ENCODE measurements at places on chromosomes 12 and 14.

DNA sequence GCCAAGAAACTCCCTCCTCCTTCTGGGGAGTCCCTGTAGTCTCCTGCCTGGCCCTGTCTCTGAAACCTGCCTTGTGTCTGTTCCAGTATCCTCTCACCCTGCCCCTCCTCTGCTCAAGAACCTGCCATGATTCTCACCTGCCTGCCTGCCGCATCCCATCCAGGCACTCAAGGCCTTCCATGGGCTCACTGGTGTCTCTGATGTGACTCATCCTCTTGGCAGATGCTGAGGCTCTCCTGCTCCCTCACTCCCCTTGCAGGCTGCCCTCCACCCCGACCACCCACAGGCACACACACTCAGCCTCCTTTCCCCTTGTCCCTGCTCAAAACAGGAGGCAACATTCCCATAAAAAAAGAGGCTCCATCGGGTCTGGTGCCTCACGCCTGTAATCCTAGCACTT, 5.8 kb upstream of the BEGAIN start:
- DNase-seq, result no peak

GRCh38 chr12:108803428-108804105, 53.8 kb downstream of the SSH1 start:
- peak; percentile 60 for DNase-seq

DNA sequence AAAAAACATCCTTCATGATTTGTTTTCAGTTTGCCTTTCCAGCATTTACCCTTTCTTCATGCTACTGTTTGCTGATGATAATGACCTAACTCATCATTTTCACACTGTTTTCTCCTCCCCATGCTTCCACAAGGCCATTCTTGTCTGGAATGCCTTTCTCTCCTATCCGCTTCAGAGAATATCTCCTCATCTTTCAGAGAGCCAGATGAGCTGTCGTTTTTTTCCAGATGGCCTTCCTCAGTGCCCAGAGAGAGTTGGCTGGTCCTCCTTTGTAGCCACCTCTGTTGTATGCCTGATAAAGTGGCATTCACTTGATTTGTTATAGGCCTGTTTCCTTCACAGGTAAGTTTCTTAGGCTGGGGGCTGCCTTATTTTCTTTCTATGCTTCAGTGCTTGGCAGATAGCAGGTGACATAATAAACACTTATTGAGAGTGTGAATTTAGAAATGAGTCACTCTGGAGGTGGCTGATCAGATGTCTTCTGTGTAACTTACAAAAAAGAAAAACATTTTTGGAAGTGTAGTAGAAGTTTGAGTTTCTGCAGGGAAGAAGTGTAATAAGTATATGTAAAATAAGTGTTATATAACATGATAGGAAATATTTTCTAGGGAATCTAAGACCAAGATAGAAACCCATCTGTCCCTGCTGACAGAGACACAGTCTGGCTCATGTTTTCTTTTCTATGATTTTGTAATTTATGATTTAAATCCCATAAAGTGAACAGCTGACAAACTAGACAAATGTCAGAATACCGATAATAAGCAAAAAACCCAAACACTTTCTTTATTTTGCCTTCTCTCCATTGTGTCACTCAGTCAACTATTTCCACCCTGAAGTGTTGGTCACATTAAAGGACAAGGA, 174.5 kb downstream of the DACT1 start:
- DNase-seq, result no peak

DNA sequence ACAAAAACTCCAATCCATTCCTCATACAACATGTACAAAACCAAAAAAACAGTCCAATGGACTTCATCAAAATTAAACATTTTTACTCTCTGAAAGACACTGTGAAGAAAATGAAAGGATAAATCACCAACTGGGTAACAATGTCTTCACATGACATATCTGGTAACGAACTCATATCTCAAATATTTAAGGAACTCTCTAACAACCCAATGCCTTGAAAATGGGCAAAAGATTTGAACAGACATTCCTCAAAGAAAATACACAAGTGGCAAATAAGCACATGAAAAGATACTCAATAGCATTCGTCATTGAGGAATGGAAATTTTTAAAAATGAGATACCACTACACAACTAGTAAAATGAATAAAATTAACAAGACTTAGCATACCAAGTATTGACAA, 198.7 kb upstream of the RASSF8 start:
- DNase-seq, result no peak

DNA sequence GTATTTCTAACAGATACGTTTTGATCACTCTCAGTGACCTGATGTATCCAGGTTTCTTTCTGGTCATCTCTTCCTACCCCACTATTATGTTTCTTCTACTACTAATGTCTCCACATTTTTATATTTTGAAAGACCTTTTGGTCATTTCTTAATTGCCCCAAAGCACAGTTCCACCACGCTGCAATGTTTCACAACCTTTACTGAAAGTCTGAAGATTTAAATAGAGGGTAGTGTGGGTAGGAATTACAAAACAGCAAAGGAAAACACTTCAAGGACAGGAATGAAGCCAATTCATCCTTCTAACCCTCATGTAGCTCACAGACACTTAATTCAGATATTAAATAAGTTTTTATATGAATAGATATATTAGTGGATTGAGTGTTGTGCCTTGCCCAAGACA, 36.1 kb upstream of the SLC16A7 start:
- DNase-seq, result no peak

- DNase-seq, result no peak
Measured at GRCh38 chr14:55372423-55372822, 39.2 kb downstream of the ATG14 start.

DNA sequence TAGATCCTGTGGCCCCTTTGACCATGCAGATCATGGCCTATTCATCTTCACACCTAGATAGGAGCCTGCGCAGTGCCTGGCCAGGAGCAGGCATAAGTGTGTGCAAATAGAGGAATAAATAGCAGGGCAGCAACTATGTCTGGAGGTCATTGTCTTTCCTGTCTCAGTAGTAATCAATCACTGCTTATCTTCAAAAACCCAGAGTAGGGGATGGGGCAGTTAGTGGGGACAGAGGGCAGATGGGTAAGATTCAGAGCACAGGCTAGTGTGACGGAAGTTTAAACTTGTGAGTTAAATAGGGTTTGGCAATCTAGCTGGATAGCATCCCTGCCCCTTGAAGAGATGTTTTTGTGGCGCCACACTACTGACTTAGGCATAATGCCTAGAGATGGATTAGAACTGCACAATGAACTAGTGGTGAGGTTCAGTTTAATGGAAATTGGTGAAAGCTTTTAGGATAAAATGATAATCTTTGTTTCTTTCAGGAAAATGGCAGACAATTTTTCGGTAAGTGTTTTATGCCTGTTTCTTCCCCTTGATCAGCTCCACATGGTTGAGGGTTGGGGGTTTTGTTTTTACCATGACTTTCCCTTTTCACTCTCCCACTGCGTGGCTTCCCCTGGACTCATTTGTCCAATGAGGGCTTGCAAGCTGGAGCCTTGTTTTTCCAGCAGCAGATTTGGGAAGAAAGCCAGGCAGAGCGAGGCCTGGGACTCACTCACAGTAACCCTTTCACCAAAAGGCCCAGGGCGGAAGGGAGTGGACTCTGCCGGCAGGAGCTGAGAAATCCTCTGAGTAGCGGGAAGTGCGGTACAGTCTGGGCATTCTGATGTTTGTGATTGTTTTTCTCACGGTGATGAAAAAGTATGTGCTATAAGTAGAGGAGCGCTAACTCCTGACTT, 8.1 kb downstream of the LGALS3 start:
- DNase-seq, result no peak

GRCh38 chr12:25723921-25724491, 170.9 kb upstream of the LMNTD1 start:
- no peak for DNase-seq

- no peak for DNase-seq
Measured at GRCh38 chr12:53454707-53455106, 2.8 kb downstream of the PCBP2 start.

- DNase-seq, result no peak
Measured at GRCh38 chr12:117521867-117522266, 160.4 kb upstream of the NOS1 start.

DNA sequence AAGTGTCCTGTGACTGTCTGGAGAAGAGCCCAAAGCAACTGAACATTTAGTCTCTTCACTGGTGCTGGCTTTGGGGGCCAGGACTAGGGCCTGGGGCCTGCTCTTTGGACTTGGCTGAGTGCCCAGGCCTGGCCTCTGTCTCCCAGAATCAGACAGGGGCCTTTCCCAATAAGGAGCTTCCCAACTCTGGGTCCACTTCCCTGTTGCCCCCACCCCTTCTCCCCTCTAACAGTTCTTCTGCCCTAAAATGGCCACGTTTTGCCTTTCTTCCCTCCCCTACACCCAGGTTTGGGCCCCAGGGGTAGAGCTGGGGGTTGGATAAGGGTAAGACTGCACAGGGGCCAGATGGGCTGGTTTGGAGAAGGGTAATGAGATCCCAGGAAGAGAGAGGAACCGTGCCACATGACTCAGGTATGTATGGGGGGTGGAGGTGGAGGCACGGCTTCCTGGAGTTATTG, 10.0 kb upstream of the ITGA5 start:
- DNase-seq, result no peak

DNA sequence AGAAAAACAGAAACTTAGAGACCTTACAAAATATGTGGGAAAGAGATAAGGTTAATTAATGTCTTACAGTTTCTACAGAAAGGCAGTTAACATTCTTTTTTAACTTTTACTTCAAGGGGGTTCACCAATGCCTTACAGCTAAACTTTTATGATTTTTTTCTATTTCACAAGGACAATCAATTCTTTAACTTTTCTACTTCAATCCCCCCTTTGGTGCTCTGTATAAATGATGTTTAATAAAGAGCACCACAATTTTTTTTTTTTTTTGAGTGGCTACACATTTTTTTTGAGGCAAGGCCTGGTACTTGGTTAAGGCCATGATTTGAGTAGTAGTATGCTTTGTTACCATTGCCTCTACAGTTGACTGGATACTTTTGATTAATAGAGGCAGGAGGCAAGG, 279.6 kb downstream of the PRKD1 start:
- no peak for DNase-seq

DNA sequence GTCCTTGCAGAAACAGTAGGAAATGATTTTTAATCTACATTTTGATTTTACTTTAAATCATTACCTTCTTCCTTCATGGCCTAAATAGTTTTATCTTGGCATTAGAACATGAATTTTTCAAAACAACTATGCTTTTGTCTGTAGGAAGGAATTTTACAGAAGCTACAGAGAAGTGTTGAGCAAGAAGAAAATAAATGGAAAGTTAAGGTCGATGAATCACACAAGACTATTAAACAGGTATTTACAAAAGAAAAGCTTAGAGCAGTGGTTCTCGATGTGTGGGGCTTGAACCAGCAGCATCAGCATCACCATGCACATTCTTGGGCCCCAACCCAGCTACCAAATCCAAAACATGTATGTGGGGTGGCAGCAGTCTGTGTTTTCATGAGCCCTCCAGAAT, 91.6 kb downstream of the KTN1 start:
- no peak for DNase-seq

DNA sequence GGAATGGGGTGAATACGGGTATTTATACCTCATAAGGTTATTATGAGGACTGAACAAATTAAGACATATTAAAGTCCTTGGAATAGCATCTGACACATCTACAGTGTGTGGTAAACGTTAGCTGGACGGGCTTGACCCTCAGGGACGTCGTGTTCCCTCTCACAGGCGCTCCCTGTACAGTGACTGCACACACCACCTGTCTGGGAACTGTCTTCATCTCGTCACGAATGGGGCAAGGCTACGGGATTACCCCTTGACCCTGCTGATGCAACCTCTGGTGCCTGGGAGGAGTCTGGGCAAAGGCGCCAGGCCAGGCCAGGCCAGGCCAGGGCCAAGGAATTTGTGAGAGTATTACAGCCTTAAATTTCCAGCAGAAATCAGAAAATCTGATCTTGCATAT, 191.1 kb downstream of the CALM1 start:
- no peak for DNase-seq

DNA sequence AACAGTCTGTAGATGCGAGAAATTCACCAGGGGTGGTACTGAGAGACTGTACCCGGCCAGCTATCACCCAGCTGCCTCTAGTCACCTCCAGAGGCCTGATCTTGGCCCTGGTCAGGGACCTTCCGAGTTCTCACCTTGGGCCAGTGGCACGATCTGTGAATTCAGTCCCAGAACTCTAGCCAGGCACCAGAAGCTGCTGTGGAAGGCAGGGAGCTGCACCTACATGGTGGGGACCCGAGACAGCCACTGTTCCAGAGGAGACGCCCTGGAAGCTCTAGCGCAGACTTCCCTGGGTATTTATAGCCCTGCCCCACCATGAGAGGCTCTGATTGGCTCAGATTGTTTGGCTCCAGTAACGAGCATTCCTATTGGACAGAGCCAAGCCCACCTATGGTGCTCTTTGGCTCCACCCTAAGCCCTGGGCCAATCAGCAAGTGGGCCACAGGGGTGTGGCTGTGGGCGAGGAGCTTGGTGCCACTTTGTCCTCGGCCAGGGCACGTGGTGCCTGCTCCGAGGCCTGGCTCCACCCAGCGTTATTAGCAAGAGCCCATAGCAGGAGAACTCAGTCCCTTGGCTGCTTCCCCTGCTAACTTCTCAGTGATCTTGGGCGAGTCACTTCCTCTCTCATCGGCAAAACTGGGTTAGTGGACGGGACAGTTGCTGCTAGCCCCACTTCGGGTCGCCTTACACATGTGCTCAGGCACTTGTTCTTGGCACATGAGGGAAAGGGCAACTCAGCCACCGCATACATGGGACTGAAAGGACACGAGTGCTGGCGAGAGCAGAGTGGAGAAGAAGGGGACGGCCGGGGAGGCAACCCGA, 89.0 kb upstream of the BCL11B start:
- no peak for DNase-seq

DNA sequence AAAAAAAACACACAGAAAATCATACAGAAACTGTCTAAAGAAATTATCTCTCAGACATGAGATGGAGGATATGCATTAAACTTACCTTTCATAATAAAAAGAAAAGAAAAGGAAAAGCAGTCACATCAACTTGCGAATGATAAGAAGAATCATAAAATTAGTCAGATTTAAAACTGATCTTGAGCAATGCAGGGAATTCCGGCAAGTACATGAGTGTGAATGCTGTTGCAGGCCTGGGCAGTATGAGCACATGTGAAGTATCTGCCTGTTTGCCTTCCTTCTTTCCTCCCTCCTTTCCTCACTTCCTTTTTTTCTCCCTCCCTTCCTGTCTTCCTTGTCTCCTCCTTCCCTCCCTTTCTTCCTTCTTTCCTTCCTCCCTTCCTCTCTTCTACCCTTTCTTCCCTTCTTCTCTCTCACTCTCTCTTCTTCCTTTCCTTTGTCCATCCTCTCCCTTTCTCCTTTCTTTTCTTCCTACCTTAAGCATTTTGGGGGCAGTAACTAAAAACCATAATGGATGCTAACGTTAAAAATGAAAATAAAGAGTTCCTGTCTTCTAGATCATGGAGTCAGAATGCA, 38.5 kb upstream of the SLC6A15 start:
- DNase-seq, result no peak

GRCh38 chr14:100383727-100384158, 60.6 kb downstream of the SLC25A47 start:
- DNase-seq, result peak; percentile 52

DNA sequence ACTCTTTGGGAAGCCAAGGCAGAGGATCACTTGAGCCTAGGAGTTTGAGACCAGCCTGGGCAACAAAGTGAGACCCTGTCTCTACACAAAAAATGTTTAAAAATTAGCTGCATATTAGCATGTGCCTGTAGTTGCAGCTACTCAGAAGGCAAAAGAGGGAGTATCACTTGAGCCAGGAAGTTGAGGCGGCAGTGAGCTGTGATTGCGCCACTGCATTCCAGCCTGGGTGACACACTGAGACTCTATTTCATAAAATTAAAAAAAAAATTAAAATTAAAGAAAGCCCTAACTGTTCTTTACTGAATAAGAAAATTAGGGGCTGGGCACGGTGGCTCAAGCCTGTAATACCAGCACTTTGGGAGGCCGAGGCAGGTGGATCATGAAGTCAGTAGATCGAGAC, 27.0 kb downstream of the SENP1 start:
- DNase-seq, result no peak

Measured in activated CD4-positive, alpha-beta T cell treated with anti-CD3 and anti-CD28 coated beads, Interleukin-2, amount 50 U/mL, for 4 hours (primary cell).